Neural crest cell (in vitro differentiated cells): ENCODE measurements at places on chromosomes 3 and 15. TPM values are rescaled to one million over a fixed set of nuclear protein-coding genes. Genes with fewer than 3 reads are reported as not detected.
A peak's percentile ranks its signal among the peaks of the same experiment; 100 is the strongest.

Gene ARGFX
- total RNA-seq = not detected in 2 replicates

Gene LMOD3
- 3.8 and 4.2 TPM in 2 replicates for total RNA-seq

Gene P2RY13
- not detected in 2 replicates for total RNA-seq

Gene TBC1D5
- total RNA-seq = 51.2 and 52.6 TPM in 2 replicates

Gene REC114
- total RNA-seq = not detected in 2 replicates

Gene ISLR2
- 9.6 and 10.9 TPM in 2 replicates for total RNA-seq

Gene TRH
- total RNA-seq = 0.36 and 0.61 TPM in 2 replicates

- DNase-seq = no peak
Measured at GRCh38 chr3:129618901-129619671, 12.6 kb upstream of the PLXND1 start.

DNA sequence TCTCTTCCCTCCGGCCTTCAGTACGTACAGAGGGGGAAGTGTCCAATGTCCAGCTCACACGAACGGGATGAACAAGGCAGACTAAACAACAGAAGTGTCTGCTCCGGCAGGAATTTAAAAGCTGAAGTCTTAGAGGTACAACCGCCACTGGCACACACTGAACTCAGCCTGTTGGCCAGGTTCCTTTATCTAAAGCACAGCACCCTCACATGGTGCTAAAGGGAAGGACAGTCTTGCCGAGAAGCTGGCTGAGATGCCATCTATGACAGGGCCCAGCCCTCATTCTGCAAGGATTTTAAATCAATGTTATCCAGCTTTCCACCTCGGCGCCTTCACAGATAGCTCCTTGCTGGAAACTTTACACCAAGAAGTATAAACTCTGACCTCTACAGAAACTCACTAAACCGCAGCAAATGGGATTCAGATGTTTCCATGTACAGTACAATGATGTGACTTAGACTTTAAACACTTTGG lies 2.8 kb downstream of the ADAMTS17 start:
- peak; percentile 41 for DNase-seq

DNA sequence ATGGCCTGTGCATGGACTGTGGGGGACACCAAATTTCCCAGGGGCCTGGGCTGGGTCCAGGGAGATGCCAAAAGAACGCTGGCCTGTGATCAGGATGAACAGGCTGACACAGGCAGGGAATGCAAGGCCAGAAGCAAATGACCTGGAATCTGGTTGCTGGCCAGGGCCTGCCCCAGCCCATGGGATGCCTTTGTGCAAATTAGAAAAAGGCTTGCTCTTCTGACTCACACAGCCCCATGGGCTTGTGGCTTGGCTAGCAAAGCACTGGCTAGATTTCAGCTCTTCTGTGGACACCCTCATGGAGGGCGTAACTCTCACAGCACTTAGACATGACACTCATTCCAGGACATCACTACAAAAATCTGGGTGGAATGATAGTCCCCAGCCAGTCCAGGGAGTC lies 356.0 kb downstream of the SHQ1 start:
- DNase-seq = no peak

DNA sequence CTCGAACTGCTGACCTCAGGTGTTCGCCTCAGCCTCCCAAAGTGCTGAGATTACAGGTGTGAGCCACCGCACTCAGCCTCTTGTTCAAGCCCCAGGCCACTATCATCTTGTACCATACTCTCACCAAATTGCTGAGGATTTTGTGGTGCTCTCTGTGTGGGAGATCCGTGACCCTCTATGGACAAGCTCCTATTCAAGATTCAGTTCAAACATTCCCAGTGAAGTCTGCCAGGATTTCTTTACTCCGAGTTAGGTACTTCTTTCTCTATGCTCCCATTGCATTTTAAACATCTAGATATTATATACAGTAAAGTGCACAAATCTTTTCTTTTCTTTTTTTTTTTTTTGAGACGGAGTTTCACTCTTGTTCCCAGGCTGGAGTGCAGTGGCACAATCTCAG lies 856 bp upstream of the TM4SF19 start:
- DNase-seq = no peak

DNA sequence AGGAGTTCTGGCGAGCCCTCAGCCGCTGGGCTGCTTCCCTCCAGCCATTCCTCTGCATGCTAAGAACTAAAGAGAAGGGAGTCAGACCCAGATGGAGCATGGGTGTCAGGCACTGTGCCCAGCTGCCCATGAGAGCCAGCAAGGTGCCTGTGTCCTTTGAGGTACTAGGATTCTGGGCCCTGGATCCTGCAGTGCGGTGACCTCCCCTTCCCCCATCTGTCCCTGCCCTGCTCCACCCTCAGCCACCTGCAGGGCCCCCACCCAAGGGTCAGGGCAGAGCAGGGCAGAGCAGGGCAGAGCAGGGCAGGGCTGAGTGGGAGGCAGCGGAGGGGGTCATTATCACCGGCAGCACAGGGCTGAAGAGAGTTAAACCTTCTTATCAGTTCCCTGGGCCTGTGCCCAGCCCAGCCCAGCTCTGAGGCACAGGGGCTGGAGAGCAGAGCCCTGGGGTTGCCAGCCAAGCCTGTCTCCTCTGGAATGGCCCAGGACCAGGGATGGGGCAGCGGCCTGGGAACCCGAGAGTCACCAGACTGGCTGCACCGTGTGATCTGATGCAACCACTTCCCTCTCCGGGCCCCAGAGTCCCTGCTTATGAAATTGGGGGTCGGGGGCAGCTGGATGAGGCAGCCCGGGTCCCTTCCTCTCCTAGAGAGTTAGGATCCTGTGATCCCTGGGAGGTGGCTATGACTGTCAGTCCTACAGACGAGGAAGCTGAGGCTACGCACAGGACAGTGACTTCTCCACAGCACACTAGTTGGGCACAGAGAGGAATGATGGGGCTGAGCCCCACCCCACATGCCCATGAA lies 17.3 kb downstream of the ZDHHC19 start:
- DNase-seq = no peak

- DNase-seq = no peak
Measured at GRCh38 chr3:158802409-158803268, 785 bp downstream of the MFSD1 start.

GRCh38 chr3:152444029-152444641 lies 175.4 kb downstream of the MBNL1 start:
- DNase-seq = no peak

GRCh38 chr3:81620849-81621248 lies 140.6 kb downstream of the GBE1 start:
- DNase-seq = no peak

- DNase-seq = no peak
Measured at GRCh38 chr3:62142331-62143085, 230.8 kb downstream of the FEZF2 start.

- DNase-seq = no peak
Measured at GRCh38 chr3:102525624-102526023, 90.8 kb downstream of the ZPLD1 start.

DNA sequence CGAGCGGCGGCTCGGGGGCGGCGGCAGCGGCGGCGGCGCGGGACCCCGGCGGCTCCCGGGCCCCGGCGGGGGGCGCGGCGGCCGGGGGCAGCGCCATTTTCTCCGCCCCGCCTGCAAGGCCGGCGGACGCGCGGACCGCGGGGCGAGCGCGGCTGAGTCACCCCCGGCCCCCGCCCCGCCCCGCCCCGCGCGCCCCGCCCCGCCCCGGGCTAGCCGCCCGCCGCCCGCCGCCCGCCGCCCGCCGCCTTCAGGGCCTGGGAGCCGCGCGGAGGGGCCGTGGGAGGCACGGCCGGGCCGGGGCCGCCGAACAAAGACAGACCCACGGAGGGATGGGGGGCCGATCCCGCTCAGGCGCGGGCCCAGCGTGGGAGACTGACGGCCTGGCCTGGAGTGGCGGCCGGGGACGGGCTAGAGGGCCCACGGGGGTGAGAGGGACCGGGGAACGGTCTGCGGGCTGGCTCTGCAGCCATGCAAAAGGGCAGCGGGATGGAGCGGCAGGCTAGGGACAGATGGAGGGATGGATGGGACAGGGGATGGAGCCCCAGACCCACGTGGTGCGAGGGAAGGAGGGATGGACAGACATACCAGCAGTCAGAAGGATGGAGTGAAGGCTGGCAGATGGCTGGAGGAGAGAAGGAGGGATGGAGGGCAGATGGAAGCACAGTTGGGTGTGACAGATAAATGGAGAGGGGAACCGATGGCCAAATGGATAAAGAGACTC lies at the start of gene EIF4E3:
TSS of gene EIF4E3 (minus strand) at position 132 of the 721 bp plus-strand sequence. CDS start at position 97, 35 bp downstream.
- DNase-seq = peak; percentile 23

- no peak for DNase-seq
Measured at GRCh38 chr3:66497288-66497984, 3.4 kb downstream of the LRIG1 start.

DNA sequence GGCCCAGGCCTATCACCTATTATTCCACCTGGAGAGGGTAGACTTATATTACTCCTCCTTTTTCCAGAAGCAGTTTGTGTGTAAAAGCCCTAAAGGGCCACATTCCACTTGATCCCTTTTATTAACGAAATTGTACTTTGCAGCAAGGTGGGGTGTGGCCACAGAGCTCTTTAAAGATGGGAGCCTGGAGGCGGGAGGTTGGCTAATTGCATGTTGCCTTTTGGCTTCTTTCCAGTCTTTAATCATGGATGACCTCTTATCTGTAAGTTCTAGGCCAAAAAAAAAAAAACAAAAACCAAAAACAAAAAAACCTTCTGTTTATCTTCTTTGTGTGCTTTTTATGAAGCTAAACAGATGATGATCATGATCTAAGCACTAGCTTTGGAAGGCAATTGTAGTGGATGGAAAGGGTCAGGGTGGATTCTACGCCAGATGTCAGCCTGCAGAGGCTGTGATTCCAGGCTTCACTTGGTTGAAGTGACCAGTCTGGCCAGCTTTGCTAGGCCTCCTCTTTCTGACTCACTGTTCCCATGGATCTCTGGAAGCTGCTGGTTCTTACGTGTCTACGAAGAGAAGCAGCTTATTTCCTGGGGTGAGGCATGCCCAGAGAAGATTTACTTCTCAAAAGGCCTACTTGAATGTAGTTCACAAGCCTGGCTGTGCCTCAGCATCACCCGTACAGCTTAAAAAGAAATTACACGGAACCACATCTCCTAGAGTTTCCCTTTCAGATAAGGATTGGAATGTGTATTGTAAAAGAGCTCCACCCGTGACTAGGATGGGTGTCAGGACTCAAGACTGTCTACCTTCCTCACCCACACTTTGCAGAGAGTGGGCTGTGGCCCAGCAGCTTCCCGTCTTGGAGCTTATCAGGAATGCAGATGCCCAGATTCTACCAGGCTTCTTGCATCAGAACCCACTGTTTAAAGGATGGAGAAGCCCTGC lies 330.9 kb upstream of the C2CD4B start:
- no peak for DNase-seq

- peak; percentile 23 for DNase-seq
Measured at GRCh38 chr15:42273900-42274701, 868 bp upstream of the TMEM87A start.

GRCh38 chr3:77462951-77463350 lies 423.1 kb downstream of the ROBO2 start:
- no peak for DNase-seq

- peak; percentile 23 for DNase-seq
Measured at GRCh38 chr15:97729270-97729669, 231.2 kb upstream of the ARRDC4 start.

GRCh38 chr3:59641169-59641899 lies 591.5 kb upstream of the CFAP20DC start:
- DNase-seq = no peak

- DNase-seq = no peak
Measured at GRCh38 chr3:64143409-64144130, 81.7 kb downstream of the PRICKLE2 start.

DNA sequence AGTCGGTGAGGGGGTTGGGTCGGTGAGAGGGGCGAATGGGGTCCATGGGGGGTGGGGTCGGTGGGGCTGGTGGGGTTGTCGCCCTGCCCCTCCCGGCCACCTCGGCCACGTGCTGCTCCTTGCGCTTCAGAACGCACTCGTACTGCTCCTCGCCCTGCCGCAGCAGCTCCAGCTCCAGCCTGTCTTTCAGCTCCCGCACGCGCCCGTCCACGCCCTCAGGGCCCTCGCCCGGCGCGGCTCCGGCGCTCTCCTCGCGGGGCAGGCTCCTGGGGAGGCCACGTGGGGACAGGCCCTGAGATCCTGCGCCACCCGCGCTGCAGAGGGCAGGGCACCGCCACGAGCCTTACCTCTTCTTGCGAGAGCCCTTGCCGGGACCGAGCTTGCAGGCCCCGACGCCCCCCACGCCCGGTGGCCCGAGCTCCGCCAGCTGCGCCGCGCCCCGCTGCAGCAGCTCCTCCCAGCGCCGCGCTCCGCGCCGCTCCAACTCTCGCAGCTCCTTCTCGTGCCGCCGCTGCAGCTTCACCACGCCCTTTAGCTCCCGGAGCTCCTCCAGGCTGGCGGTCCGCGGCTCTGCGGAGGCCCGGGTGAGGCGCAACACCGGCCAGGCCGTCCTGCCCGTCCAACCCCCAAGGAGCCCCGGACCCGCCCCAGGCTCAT lies 8.2 kb upstream of the ANKRD63 start:
- DNase-seq = peak; percentile 55
